Hippocampal formation (tissue), 2 donors: ENCODE measurements at places on chromosomes 12 and 14.

DNA sequence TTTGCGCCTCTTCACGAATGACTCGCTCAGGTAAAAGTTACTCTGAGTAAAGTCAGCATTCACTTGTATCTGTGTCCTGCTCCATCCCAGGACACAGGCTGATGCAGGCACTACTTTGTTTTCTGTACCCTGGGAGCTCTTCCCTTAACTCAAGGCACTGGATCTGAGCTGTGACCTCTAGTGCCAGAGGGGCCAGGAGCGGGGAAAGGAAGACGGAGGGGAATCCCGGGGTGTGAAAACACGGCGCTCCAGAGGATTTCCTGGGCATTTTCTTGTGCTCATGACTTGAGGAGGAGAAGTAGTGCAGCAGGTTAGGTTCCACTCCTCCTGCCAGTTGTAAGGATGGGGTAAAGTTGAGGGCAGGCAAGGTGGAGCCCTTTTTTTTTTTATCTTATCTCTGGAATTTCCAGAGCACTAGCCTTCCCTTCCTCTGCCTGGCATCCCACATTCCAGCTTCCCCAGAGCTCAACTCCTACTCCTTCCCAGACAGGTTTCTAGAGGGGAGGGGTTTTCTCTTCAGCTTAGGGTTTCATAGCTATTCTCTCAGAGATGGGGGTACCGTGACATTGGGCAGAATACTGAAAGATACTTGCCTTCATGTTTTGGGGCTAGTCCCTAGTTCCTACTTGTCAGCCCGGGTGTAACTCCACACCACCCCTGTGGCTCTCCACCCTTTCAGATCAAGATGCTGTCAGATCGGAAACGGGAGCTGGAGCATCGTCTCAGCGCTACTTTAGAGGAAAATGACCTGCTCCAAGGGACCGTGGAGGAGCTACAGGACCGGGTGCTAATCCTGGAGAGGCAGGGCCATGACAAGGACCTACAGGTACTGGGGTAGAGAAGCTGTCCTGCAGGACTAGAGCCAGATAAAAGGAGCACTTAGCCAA, 52.3 kb downstream of the RAB35 start:
- DNase-seq, result no peak

- no peak for DNase-seq
Observed at GRCh38 chr12:31517994-31518393, 72.9 kb downstream of the DENND5B start.

GRCh38 chr12:107761502-107761904, 566 bp upstream of the PRDM4 start:
- DNase-seq, result no peak

- DNase-seq, result peak; percentile 11
Observed at GRCh38 chr12:108907839-108908351, 28.0 kb downstream of the DAO start.

GRCh38 chr14:74554742-74555362, 57.2 kb downstream of the LTBP2 start:
- no peak for DNase-seq

DNA sequence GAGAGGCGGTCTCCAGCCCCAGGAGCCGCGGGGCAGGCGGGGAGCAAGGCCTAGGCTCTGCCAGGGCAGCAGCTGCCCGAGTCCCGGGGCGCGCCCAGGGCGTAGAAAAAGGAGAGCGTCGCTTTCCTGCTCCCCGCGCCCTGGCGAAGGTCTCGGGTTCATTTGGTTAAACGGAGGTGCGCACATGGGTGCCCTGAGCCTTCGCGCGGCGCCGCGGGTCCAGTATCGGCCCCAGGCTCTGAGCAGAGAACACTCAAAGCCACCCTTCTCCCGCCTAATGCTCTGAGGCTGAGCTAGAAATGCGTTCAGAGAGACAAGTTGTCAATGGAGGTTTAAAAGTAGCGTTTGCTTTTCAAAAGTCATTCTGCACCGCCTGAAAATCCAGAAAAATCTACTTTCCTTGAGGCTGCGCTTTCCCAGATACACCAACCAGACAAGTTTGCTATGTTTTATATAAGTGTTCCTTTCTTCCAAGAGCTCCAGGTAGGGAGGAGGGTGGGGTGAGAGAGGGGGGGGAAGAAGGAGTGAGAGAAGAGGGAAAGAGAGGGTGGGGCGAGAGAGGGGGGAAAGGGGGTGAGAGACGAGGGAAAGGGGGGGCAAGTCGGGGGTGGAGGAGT, 1.5 kb downstream of the TMEM132C start:
- DNase-seq, result no peak

DNA sequence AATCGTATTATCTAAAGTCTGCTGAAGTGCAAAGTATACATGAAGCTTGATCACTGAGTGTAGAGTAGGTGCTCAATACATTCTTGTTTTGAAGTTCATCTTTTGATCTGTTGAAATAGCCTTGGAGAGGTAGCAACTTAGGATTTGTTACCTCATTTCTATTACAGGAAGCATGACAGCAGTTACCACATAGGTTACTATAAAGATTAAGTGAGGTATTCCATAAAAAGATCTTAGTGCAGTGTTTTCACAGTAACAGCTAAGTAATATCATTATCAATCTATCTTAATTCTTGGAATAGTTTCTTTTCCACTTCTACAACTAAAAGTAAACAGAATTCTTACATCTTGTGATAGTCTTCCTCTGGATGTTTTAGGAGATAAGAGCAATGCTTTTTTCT, 50.9 kb downstream of the BTBD7 start:
- DNase-seq, result no peak

DNA sequence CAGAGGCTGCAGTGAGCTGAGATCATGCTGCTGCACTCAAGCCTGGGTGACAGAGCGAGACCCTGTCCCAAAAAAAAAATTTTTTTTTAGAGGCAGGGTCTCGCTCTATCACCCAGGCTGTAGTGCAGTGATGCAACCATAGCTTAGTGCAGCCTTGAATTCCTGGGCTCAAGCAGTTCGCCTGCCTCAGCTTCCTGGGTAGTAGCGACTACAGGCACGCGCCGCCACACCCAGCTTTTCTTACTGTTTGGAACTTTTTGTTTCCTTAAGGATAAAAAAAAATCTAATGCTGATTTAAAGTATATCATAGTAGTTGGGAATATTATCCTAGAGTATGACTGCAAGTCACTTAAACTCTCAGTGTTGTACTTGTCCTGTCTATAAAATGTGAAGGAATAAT, 7.2 kb downstream of the TMEM19 start:
- DNase-seq, result no peak
